Cortex of kidney (tissue), 1 donor: ENCODE measurements at places on chromosomes 7 and 10.

DNA sequence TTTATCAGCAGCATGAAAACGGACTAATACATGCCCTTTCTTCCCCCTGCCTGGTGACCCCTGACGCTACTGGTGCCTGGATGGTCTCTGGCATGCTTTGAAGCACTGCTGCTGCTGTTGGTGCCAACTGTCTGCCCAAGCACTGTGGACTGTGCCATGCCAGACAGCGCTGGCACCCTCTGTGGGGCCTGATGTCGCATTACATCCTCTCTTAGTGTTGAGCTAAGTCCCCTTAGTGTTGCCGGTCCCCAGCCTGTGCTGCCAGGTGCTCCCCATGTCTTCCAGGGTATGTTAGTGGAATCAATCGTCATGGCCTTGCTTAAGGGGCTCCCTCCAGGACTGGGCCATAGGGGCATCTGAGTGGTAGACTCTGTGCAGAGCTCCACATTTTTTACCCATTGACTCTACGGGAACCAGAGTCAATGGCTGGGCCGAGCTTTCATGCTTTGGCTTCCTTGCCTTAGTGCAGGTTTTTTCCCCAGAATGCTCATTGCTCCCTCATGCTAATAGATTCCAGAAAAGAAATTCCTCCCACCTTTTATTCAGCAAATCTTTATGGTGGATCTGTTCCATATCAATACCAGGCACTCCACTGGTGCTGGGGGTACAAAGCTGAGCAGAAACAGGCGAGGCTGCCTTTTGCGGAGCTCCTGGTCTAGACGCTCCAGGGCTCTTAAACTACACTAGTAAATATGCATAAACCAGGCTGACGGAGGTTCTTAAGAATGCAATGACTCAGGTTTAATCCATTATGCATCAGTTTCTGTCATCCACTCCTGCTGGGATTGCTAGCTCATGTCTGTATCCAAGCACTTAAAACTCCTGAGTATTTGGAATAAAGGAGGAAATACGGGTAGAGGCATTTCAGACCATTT is 21.8 kb upstream of the MRC1 start:
- DNase-seq: no peak

DNA sequence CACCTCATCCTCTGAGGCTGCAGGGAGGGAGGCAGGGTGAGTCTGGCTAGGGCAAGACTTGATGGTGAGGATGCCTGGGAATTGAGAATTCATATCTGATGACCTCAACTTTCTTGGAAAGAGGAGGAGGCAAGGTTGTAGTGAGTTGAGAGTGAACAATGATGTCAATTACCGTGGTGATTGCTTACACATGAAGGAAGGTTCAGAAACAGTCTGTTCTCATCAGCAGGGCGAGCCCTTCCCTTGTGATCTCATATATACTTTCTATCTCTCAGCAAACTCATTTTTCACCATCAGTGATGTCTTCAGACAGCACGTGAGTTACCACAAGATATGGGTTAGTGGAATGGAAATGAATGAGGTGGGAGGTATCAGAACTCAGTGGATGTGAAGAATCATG is 20.1 kb upstream of the COL13A1 start:
- no peak for DNase-seq

DNA sequence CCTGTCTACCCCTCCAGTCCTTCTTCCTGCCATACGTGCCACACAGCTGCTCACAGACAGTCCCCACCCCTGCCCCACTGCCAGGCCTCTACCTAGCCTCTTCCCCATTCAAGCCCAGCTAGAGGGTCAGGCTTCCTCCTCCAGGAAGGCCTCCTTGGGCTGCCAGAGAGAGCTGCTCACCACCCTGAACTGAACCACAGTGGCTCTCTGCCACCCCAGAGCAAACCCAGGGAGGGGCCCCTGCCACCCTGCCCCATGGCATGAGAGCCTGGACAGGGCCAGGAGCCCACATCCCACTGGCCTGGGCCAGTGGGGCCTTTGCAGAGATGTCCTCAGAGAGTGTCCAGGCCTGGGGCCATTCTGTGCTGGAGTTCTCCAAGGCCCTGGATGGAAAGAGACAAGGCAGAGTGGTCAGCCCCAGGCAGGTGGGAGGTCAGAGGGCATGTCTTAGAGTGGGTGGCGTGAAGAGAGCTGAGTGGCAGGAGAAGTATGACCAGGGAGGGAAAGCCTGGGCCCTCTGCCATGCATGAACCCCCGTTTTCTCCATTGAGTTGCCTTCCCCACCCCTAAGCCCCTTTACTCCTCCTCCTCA is 40.4 kb downstream of the TMEM270 start:
- no peak for DNase-seq

DNA sequence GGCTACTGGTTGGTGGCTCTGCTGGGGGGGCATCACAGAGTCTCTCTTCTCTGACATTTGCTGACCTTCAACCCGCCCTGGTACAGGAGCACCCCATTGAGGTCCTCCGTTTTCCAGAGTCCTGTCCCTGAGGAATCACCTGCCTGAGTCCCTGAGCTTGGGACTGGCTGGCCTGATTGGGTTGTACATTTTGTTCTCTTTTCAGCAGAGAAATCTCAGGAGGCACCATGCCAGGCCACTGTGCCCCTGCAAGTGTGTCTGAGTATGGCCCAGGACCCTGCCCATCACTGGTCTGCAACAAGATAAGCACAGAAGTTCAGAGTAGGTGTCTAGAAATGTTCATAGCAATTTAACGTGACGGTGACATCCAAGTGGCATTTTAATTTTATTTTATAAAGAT is 131.2 kb downstream of the CUX1 start:
- DNase-seq: no peak

- DNase-seq: no peak
These were observed 86.5 kb downstream of the PLXNA4 start for GRCh38 chr7:132489776-132490237.
